ENCODE measurements at places on chromosomes 6 and 20.

- DNase-seq = no peak
Observed at GRCh38 chr20:50415516-50416268, 94.5 kb upstream of the PTPN1 start.

- DNase-seq = no peak
Observed at GRCh38 chr20:48096957-48097890, 311.9 kb upstream of the SULF2 start.

GRCh38 chr6:111777357-111777756 is 95.9 kb downstream of the FYN start:
- no peak for DNase-seq

DNA sequence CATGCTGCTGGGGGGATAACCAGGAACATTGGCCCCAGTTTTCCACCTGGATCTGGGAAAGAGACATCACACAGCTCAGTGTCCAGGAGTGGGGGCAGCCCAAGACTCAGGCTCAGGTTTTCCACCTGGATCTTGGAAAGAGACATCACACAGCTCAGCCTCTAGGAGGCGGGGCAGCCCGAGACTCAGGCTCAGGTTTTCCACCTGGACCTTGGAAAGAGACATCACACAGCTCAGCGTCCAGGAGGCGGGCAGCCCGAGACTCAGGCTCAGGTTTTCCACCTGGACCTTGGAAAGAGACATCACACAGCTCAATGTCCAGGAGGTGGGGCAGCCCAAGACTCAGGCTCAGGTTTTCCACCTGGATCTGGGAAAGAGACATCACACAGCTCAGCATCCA is 361.6 kb downstream of the THBS2 start:
- no peak for DNase-seq

GRCh38 chr6:45174045-45174444 is 154.1 kb upstream of the RUNX2 start:
- DNase-seq = no peak
